ENCODE measurements at places on chromosomes 13 and 19.

- no peak overlapping the region for H3K27ac ChIP-seq
- no peak overlapping the region for H3K4me3 ChIP-seq
- DNase-seq, result no peak
- peaks cover 5% of the 10 kb centered on the region for H3K36me3 ChIP-seq
- H3K4me1 ChIP-seq, result no peaks in the 10 kb centered on the region
- H3K27me3 ChIP-seq, result no peaks in the 10 kb centered on the region
Observed at GRCh38 chr13:101262306-101262705, 154.0 kb downstream of the NALCN start.

- no peak for DNase-seq
- no peaks in the 10 kb centered on the region for H3K36me3 ChIP-seq
- H3K27ac ChIP-seq, result no peak overlapping the region
Observed at GRCh38 chr13:32961724-32962123, 54.5 kb upstream of the KL start.

GRCh38 chr13:41505209-41505835 lies 48.0 kb downstream of the RGCC start:
- DNase-seq, result no peak
- H3K4me1 ChIP-seq, result no peaks in the 10 kb centered on the region
- no peak overlapping the region for H3K4me3 ChIP-seq
- H3K36me3 ChIP-seq, result no peaks in the 10 kb centered on the region
- no peaks in the 10 kb centered on the region for H3K27me3 ChIP-seq

DNA sequence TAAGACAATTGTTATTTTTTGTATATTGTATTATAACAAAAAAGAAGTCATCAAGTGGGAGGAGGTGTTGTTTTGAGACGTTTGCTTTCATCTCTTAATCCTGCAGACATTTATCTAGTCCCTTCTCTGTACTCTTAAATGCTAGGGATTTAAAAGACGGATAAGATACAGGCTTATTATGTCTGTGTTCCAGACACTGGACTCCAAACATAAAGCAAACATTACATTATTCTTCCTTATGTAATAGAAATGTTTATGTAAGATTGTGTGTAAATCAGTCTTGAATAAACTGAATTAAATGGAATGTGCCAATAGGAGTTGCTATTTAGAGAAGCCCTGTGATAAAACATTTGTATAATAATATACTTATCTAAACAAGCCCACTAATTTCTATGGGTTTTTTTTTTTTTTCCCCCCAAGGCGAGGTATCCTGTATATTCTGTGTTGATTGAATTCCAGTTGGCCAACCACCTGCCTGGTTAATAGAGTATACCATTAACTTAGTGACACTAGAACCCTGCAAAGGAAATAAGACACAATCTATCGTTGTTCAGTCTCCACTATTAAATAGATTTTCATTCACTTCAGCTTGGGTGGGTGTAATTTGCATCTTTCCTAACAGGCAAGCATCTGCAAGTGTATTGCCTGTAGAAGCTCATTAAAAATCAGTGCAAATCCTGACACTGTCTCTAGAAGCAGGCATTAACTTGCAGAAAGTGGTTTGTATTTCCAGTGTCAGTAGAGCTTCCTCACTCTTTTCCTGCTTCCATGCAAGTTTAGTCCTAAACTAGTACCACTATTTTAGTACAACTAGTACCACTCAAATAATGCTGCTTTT lies 69.0 kb downstream of the LRCH1 start:
- DNase-seq, result no peak
- H3K36me3 ChIP-seq, result no peaks in the 10 kb centered on the region
- H3K4me3 ChIP-seq, result no peak overlapping the region

DNA sequence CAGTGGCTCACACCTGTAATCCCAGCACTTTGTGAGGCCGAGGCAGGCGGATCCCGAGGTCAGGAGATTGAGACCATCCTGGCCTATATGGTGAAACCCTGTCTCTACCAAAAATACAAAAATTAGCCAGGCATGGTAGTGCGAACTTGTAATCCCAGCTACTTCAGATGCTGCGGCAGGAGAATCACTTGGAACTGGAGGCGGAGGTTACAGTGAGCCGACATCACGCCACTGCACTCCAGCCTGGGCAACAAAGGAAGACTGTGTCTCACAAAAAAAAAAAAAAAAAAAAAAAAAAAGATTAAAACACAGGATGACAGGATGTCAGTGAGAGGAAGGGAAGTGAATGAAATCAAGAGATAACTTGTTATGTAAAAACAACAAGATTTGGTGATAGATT lies 1158.5 kb downstream of the PCDH9 start:
- no peaks in the 10 kb centered on the region for H3K27me3 ChIP-seq
- H3K27ac ChIP-seq, result no peak overlapping the region
- no peak overlapping the region for H3K4me3 ChIP-seq
- no peak for DNase-seq

DNA sequence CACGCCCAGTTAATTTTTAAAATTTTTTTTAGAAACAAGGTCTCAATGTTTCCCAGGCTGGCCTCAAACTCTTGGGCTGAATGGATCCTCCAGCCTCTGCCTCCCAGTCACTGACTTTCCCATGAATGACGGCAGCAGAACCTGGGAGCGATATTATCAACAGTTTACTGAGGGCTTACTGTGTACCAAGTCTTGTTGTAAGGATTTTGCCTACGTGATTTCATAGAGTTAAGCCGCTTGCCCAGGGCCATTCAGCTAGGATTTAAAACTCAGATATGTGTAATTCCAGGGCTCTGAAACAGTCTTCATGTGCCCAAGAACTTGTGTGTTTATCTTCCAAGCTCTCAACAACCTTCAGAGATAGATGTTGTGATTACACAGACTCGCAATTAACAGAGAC lies 6.0 kb upstream of the KXD1 start:
- no peak for DNase-seq
- no peaks in the 10 kb centered on the region for H3K27me3 ChIP-seq
- H3K4me3 ChIP-seq, result no peak overlapping the region
- H3K27ac ChIP-seq, result no peak overlapping the region

GRCh38 chr13:110403721-110404120 lies 96.6 kb downstream of the COL4A2 start:
- H3K27ac ChIP-seq, result peak overlapping the region; percentile 99
- no peak for DNase-seq
- no peaks in the 10 kb centered on the region for H3K27me3 ChIP-seq
- H3K36me3 ChIP-seq, result no peaks in the 10 kb centered on the region
- peaks cover 10% of the 10 kb centered on the region for H3K4me1 ChIP-seq
- H3K4me3 ChIP-seq, result no peak overlapping the region
